ENCODE measurements at places on chromosomes 3 and 15.

DNA sequence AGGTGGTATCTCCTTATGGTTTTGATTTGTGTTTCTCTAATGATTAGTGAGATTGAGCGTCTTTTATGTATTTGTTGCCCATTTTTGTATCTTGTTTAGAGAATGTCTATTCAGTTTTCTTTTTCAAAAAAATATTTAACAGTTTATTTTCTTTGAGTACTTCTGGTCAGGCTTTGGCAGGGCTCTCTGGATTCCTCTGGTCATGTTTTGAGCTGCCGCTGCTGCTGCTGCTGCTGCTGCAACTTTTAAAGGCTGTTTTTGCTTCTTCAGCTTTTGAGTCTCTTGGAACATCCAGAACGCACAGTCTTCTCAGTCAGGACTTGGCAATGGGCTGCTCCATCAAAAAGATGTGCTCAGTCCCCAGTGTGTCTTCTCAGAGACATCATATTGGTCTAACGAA is 40.1 kb downstream of the REC114 start:
- DNase-seq, result no peak

DNA sequence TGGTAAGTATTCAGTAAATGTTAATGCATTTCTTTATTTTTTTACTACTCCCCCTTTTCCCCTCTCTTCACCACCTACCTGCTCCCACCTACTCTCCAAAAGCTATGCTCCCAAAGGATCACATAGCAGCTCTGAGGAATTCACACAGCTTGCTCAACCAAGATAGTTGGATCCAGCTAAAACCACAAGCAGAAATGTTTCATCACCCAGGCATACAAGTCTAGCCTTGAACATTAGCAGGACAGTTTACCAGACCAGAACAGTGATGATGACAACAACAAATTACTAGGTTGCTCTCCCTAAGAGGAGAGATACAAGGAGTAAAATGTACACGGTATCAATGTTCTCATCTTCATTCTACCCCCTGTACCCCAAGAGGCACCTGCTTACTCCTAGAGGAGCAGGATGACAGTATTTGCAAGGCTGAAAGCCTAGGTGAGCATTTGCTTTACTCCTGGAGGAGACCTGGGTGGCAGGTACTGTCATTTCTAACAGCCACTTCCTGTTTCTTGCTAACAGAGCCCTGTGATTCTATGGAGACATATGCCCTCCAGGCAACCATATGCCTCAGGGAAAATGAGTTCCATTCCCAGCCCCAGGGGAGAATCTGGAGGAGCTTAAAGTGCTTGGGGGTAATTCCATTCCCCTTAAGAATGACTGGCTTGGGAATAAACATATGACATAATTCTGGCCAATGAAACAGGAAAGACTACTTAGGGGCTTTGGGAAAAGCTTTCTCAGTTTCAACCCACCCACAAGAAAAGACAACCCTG is 237.5 kb downstream of the NTRK3 start:
- DNase-seq, result no peak

- no peak for DNase-seq
Measured at GRCh38 chr15:97077975-97078374, 747.5 kb downstream of the NR2F2 start.

GRCh38 chr15:56950979-56951378 is 32.5 kb downstream of the TCF12 start:
- DNase-seq, result no peak
